ENCODE measurements at places on chromosomes 6 and 20. TPM values are rescaled to one million over a fixed set of nuclear protein-coding genes. Genes with fewer than 3 reads are reported as not detected.
A peak's percentile ranks its signal among the peaks of the same experiment; 100 is the strongest.

The DLGAP4 gene
- total RNA-seq, result 13.0 TPM

DNA sequence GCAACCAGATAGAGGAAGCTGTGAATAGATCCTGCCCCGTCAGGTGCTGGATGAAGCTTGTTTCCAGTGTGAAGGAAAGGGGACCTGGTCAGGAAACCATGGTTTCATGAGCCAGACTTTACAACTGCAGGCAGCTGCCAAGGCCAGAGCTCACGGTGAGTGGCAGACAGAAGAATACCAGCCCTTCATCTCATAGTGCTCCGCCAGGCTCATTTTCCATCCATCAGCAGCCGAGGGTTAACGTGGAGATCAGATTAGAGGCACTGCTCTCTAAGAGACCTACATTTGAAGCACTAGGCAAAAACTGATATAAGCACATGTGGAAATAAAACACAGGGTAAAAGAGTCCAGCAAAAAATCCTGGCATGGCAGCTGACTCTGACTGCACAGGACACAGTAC, 172.4 kb downstream of the CD24 start:
- peak; percentile 18 for DNase-seq

- DNase-seq, result no peak
Observed at GRCh38 chr6:35681298-35681697, 7.4 kb downstream of the FKBP5 start.

- DNase-seq, result peak; percentile 50
Observed at GRCh38 chr6:157795841-157796240, 27.2 kb upstream of the SNX9 start.

Data from muscle of leg (tissue), 16 donors.